ENCODE measurements at places on chromosomes 11 and 22. TPM values are rescaled to one million over a fixed set of nuclear protein-coding genes. Genes with fewer than 3 reads are reported as not detected.

F2 gene
- total RNA-seq = not detected

APBB1 gene
- total RNA-seq = 87.6 TPM

LRRC32 gene
- 30.8 TPM for total RNA-seq

NXPE4 gene
- total RNA-seq = not detected

CECR2 gene
- 7.1 TPM for total RNA-seq

C11orf87 gene
- total RNA-seq = not detected

TRIM49 gene
- not detected for total RNA-seq

CAT gene
- total RNA-seq = 150 TPM

DRD2 gene
- total RNA-seq = not detected

SLN gene
- 5.7 TPM for total RNA-seq

PATE2 gene
- not detected for total RNA-seq

EFCAB6 gene
- 1.5 TPM for total RNA-seq

IL18BP gene
- total RNA-seq = 3.7 TPM
